ENCODE measurements at places on chromosomes 16 and 17. TPM values are rescaled to one million over a fixed set of nuclear protein-coding genes. Genes with fewer than 3 reads are reported as not detected.

TEX14 gene
- 0.13 TPM for polyA plus RNA-seq

CYGB gene
- 0.83 TPM for polyA plus RNA-seq

OSGIN1 gene
- polyA plus RNA-seq: 90.4 TPM

GRCh38 chr17:62051053-62051452 is 14.0 kb downstream of the MED13 start:
- no peak for DNase-seq

GRCh38 chr17:67137026-67137370 is 92.6 kb downstream of the CACNG1 start:
- no peak for DNase-seq

Data from liver (tissue), 10 donors.